ENCODE measurements at places on chromosomes 16 and 17. TPM values are rescaled to one million over a fixed set of nuclear protein-coding genes. Genes with fewer than 3 reads are reported as not detected.
A peak's percentile ranks its signal among the peaks of the same experiment; 100 is the strongest.

DNA sequence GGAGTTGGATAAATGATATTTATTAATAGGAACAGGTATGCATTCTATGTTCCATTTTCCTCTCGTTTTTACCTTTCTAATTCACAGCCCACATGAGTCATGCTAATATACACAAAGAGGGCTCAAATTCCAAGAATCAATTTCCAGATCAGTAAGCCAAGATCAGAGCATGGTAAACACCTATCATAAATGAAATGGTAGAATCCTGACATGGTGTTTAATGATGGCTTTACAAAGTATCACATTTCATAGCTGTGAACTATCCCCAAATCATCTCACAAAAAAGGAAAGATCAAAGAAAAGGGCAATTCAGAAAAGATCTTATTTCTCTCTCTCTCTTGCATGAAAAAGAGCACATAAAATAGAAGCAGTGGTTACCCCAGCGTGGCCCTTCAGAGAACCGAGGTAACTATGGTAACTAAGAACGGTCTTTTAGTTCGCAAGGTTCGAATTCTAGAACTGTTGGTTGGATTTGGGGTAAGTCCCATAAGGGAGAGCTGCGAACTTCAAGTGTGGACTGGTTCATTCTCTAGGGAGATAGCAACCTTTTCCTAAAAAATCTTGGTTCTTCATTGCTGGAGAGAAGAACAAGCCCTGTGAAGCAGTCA is 73.0 kb downstream of the MARCHF10 start:
- DNase-seq = no peak

DNA sequence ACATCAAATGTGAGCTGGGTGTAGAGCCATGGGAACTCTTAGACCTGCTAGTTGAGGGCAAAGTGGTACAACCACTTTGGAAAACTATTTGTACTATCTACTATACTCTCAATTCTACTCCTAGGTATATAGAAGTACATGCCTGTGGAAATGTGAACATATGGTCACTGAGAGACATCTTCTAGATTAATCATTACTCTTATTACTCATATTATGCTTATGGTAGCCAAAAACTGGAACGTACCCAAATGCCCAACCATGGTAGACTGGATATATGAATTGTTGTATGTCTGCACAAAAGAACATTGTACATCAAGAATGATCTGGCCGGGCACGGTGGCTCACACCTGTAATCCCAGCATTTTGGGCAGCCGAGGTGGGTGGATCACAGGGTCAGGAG is 2.7 kb downstream of the WDR45B start:
- DNase-seq = no peak

MYL11 gene
- not detected for total RNA-seq

NPIPA8 gene
- total RNA-seq = not detected

GRCh38 chr17:1820528-1821252 is 9.0 kb downstream of the SMYD4 start:
- no peak for DNase-seq

GRCh38 chr17:62140836-62141235 is 75.8 kb upstream of the MED13 start:
- DNase-seq = peak; percentile 46

Data from thyroid gland (tissue), 4 donors.